ENCODE measurements at places on chromosomes 3 and 15. TPM values are rescaled to one million over a fixed set of nuclear protein-coding genes. Genes with fewer than 3 reads are reported as not detected.

CLSTN2 gene
- 0.08 TPM for total RNA-seq

DNA sequence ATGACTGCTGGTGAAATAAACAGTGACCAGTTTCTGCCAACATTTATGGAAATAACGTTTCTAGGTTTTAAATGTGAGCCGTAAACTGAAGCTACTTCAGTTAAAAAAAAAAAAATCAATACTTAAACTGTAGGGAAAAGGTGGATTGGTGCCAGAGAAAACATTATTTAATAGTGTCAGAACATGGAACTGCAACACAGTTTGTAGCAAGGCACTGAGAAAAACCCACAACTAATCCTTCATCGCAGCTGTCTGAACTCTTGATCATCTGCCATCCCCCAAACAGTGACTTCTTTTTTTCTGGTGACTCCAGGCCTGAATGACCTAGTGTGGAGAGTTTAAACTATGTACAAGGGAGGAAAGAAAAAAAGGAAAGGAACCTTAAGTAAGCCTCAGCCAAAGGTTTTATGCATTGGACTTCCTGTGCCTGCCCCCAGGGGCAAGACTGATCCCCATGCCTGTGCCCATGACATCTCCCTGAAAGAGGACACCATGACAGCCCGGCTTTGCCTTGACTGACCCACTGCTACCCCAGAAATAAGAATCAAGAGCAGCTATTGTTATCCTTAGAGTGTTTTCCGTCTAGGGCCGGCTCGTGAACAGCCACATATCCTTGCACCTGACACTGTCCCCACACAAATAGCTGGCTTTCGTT, 33.1 kb downstream of the CRTAP start:
- no peaks in the 10 kb centered on the region for H3K4me1 ChIP-seq
- H3K27ac ChIP-seq: no peak overlapping the region
- H3K27me3 ChIP-seq: peaks cover 4% of the 10 kb centered on the region
- peaks cover 6% of the 10 kb centered on the region for H3K36me3 ChIP-seq
- no peak for DNase-seq

DNA sequence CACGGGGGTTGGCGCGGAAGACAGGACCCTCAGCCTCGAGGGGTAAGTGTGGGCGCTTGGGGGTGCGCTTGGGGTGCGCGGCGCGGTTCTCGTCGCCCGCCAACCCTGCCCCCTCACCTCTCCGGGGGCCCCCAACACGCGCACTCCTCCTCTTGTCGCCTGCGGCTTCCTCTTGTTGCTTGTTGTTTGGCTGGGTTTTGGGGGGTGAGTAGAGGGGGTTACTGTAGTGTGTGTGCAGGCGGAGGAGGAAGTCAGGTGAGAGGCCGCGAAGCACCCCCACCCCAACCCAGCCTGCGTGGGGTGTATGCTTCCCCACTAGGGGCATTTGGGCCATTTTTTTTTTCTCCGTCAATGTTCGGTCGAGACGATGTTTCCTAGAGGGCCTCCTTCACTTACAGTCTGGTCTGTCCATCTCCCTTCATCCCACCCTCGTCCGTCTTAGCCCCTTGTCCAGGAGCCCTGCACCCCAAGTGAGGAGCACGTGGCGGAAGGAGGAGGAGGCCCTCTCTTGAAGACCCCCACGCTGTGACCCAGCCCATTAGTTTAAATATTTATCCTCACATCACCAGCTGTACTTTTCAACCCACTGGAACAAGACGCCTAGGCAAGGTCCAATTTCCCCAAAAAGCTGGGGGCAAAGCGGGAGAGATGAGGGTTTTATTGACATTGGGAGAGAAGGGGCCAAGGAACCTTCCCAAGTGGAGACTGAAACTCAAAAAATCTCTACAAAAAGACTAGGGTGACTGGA, 20.4 kb upstream of the SATB1 start:
- peaks cover 50% of the 10 kb centered on the region for H3K36me3 ChIP-seq
- peaks cover 39% of the 10 kb centered on the region for H3K4me1 ChIP-seq
- DNase-seq: peak; percentile 75
- no peaks in the 10 kb centered on the region for H3K27me3 ChIP-seq
- peak overlapping the region; percentile 97 for H3K4me3 ChIP-seq

GRCh38 chr15:51299187-51300015, 39.0 kb downstream of the CYP19A1 start:
- H3K27ac ChIP-seq: no peak overlapping the region
- no peaks in the 10 kb centered on the region for H3K27me3 ChIP-seq
- DNase-seq: no peak
- no peaks in the 10 kb centered on the region for H3K4me1 ChIP-seq

DNA sequence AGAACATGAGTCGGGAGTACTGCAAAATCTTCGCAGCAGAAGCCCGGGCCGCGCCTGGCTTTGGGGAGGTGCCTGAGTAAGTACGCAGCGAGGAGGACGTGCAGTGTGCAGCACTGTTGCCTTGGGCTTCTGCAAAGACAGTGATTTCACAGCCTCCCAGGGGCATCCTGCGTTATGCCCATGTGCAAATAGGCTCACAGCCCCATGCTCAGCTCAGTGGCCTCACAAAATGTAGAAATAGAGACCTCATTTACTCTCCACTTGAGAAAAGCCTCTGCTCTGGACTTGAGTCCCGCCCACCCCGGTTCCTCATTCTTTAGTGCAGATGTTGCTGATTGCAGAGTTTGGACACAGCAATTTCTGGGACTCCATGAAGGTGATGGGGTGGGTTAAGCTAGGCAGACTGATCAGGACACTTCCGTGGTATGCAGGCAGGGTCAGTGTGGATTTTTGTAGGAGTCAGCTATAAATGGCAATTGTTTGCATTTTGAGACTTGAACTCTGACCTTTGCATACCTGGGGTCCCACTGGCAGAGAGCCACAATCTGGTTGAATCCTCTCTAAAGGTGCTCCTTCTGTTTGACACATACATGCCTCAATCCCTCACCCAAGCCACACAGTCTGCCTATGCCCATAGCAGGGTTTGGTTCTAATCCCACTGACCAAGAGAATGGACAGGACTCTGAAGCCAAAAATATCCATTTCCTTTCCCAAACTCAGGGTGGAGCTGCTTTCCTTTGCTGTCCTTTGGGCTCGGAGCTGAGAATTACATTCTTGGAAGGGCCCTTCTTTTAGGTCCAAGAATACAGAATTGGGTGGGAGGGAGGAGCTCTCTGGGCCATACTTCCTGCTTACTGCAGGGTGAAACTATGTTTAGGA, 20.7 kb upstream of the SLC28A1 start:
- H3K27ac ChIP-seq: no peak overlapping the region
- H3K4me3 ChIP-seq: no peak overlapping the region

GRCh38 chr15:89963301-89964231, 37.6 kb upstream of the ZNF710 start:
- H3K36me3 ChIP-seq: no peaks in the 10 kb centered on the region
- H3K4me1 ChIP-seq: no peaks in the 10 kb centered on the region

DNA sequence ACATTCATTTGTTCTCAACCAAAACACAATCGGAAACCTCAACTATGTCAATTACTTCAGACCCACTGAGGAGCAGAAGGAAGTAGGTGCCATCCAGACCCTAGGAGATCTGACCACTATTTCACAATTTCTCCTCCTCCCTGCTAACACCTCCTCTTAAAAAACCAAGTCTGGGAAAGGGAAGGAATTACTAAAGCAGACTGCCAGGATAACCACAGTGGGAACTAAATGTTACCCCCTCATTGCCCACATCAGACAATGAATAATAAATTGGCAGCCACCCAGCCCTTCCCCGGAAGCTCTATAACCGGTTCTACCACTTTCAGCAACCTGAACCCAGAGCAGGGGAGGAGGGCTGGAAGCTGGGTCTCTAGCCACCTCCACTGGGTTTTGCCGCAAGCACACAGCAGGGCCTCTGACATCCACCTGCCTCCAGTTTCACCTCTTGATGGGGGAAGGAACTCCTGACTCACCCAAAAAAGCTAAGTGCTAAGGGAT, 17.6 kb downstream of the C15orf62 start:
- peak overlapping the region; percentile 29 for H3K4me3 ChIP-seq
- peak overlapping the region; percentile 46 for H3K27ac ChIP-seq
- peaks cover 37% of the 10 kb centered on the region for H3K4me1 ChIP-seq
- peaks cover 4% of the 10 kb centered on the region for H3K36me3 ChIP-seq
- no peaks in the 10 kb centered on the region for H3K27me3 ChIP-seq

Data from activated naive CD8-positive, alpha-beta T cell treated with anti-CD3 and anti-CD28 coated beads for 36 hours (primary cell).